Activated CD8-positive, alpha-beta memory T cell treated with anti-CD3 and anti-CD28 coated beads for 24 hours (primary cell): ENCODE measurements at places on chromosomes 1 and 21.

DNA sequence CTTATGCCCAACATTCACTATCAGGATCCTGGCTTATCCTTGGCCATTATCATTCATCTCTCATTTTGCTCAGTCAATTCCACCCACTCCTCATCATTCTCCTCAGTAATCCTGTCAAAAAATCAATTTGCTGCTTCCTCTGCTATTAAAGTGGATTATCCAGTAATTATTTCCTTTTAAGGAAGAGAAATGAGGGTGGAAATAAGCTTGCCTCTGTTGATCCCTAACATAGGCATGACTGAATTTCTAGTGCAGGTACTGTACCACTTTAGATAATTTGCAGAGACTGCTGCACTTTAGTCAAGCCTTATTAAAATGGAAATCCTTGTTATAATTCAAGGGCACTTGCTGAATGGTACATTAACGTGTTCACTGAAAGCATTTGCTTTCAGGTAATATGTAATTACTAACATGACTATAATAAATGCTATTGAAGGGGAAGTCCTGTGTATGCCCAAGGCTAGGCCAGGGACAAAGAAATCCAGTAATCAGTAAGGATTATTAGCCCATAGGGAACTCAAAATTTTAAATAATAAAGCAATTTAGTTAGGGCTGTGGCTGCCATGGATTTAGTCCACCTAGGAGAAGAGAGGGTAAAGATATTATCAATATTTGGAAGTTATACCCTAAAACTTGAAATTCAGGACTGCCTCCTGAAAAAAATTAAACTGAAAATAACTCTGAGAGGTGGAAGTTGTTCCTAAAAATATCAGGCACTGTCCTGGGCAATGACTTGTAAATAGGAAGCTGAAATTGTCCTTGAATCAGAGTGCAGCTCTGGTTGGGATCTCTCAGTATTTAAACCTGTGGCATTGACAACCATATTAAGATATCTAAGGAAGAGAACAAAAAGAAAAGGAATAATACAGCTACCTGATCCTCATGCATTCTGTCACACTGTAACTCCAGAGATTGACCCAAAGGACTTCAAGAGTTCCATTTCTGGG is 43.4 kb downstream of the RGS2 start:
- no peak for DNase-seq

- no peak for DNase-seq
Measured at GRCh38 chr21:17461582-17461981, 51.3 kb upstream of the CXADR start.

DNA sequence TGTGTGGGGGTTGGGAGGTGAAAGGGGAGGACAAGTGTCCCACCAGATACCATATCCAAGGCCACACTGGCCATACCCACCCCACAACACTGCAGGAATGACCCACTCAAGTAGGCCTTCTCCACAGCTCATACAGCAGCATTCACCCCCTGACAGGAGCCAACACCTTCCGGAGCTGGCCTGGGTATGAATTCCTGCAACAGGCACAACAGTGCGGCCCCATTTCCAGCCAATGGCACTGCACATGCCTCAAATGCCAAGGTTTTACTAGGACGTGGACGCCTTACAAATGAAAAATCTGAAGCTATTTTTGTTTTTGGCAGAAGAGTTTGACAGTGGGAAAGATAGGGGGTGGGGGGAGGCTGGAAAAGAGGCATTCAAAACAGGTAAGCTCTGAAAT is 2.0 kb downstream of the KCND3 start:
- DNase-seq, result no peak

- no peak for DNase-seq
Measured at GRCh38 chr1:203048555-203049051, 22.3 kb downstream of the PPFIA4 start.

DNA sequence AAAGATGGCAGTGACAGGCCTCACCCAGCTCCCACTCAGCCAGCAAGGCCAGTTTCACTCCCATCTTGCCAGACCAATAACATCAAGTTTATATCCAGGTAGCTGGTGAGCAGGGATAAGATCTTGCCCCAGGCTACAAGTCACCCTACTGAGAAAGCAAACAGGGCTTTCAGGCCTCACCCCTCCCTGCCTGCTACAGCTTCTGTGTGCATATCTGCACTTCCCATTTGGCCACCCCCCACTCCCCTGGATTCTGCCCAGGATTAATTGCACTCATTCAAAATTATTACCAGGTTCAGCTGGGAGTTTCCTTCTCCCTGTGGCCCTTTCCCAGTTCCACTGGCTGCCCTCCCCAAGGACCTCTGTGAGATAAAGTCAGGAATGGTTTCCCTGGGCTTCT is 352.1 kb downstream of the TBX15 start:
- no peak for DNase-seq
